ENCODE measurements at places on chromosomes 16 and 17.

DNA sequence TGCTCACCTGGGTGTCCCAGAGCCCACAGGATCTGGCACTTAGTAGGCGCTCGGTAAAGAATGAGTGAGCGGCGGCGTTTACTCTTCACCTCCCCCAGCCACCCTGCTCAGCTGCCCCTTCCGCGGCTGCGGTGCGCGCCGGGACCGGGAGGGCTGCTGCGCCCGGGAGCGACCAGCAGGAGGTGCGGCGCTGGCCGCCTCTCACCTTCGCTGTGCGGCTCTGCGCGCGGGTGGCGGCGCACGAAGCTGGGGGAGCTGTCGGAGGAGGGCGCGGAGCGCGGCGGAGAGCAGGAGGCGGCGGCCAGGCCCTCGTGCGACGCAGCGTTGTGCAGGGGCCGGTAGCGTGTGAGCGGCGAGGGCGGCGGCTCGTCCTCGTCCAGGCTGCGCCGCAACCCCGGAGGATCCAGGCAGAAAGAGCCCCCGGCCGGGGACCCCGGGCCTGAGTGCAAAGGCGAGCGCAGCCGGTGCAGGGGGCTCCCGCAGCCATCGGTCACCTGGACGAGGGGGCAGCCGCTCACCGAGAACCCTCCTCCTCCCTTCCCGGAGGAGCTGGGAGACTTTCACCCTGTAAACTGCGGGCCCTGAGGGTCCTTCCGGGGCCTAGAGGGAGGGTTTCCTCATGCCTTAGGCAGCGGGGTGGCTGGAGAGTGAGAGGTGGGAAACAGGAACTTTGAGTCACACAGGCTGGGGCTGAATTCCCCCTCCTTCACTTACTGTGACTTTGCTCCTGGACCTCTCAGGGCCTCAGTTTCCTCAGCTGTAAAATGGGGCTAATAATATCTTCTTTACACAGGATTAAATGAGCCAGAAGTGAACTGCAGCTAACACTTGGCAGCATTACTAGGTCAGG lies 12.5 kb downstream of the SAMD14 start:
- peak; percentile 50 for DNase-seq

DNA sequence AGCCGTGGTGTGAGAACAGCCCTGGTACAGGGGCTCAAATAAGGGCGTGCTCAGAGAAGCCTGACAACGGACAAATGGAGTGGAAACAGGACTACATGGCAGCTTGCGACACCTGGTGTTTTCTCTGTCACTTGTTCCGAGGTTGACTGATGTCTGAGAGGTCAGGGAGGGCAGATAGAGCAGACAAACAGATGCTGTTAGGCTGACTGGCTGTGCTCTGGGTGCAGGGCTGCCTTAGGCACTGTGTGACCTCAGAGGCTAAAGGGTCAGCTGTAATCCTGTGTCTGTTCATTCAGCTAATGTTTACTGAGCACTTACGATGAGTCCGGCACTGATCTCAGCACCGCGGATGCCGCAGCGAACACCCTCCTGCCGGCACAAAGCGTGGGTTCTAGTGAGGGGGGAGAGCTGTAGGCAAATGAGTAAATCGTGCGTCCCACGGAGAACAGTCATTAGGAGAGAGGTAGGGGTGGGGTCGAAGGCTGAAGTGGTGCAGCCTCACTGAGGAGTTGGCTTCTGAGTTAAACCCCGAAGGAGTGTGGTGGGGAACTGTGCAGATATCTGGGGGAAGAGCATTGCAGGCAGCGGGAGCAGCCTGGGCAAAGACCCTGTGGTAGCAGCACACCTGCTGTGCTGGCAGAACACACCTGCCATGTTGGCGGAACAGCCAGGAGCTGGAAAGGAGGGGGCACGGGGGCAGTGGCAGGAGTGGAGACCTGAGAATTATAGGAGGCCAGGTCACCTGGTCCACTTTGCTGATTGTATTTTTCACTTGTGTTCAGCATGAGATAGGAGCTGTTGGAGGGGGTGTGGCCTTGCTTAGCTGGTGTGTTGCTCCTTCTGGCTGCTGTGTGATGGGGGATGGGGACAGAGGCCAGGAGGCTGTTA lies 35.0 kb downstream of the GPT2 start:
- peak; percentile 4 for DNase-seq

- peak; percentile 87 for DNase-seq
Measured at GRCh38 chr17:81484195-81484979, 28.2 kb downstream of the ACTG1 start.

DNA sequence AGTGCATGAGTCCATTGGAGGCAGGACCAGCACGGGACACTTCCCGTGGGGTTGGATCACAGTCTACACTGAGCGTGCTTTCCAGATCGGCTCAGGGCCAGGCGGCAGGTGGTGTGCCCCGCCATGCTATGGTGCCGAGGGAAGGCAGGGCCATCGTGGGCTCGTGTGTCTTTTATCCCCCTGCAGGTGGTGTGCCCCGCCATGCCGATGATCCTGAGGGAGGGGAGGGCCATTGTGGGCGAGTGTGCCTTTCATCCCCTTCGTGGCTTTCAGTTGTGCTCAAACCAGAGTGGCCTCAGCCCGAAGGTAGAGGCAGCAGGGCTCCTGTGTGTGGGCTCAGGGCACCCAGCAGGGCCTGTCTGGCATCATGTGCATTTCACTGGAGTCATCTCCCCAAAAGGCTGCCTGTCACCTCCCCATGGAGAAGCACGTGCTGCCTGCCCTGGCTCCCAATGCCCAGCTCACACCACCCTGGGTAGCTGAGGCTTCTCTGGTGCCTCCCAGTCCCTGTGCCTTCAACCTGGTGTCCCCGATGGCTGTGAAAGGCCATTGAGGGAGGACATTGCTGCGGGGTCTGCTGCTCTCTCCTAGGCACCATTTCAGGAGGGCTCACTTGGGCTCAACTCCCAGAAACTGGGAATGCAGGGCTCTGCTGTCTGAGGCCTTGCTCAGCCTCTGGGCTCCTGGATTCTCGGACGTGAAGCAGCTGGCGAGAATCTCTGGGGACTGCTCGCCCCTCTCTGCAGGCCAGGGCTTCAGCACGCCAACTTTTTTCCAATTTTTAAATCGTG lies 207.6 kb downstream of the NPIPB11 start:
- DNase-seq, result no peak

- DNase-seq, result no peak
Measured at GRCh38 chr17:27521281-27522027, 65.2 kb downstream of the KSR1 start.

GRCh38 chr17:51740531-51740930 lies 418.0 kb downstream of the CA10 start:
- DNase-seq, result no peak

DNA sequence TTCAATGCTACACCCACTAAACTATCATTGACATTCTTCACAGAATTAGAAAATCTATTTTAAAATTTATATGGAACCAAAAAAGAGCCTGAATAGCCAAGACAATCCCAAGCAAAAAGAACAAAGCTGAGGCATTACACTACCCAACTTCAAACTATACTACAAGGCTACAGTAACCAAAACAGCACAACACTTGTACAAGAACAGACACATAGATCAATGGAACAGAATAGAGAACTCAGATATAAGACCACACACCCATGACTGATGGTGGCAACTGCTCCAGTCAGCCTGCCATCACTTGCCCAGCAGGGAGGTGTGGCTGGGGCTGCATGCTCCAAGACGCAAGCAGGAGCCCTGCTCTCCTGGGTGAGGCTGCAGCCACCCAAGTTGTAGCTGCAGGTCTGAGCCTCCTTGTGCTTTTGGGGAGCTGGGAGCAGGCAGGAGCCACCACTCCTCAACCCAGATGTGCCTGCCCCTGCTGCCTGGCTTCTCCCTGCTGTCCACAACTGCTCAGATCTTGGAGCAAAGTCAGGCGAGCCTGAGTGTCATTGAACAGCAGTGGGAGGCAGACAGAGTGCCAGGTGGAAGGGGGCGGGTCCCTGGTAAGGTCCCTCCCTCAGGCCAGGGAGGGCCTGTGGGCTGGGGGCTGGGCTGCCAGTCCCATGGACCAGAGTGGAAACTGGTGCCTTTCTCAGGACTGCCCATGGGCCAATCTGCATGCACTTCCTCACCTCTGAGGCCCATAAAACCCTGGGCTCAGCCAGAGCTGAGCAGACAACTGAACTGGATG lies 24.7 kb downstream of the SSH2 start:
- no peak for DNase-seq

GRCh38 chr17:31627960-31628359 lies 231.1 kb downstream of the COPRS start:
- no peak for DNase-seq

DNA sequence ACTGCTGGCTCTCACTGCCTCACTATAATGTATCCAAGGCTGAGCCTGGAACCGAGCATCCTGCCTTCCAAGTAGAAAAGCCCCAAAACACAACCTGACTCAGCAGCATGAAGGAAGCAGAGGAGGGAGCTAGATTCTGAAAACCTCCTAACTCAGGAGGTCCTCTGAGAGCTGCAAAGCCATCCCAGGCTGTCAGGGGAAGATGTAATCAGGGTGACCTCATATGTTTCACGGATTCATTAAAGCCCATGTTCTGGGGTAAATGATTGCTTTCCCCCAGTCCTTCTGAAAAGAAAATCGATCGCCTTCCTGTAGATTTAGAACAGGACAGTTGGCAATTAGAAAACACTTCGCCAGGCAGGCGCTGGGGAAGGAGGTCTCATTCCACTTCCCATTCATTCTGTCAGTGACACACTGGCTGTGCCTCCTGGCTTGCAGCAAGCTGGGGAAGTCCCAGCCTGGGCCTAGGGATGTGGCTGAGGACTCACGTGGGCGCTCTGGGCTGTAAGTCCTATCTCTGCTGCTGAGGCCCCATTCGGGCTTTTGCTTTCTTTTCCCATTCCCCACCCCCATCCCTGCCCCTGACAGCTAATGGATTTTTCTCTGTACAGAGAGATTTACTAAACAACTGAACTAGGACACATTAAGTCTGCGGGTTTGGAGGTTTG lies 75.7 kb upstream of the TMEM132E start:
- no peak for DNase-seq

GRCh38 chr17:66567234-66568170 lies 265.1 kb downstream of the PRKCA start:
- peak; percentile 79 for DNase-seq

GRCh38 chr17:76791053-76791980 lies 53.4 kb downstream of the MFSD11 start:
- no peak for DNase-seq

- no peak for DNase-seq
Measured at GRCh38 chr17:66468241-66469087, 166.1 kb downstream of the PRKCA start.

DNA sequence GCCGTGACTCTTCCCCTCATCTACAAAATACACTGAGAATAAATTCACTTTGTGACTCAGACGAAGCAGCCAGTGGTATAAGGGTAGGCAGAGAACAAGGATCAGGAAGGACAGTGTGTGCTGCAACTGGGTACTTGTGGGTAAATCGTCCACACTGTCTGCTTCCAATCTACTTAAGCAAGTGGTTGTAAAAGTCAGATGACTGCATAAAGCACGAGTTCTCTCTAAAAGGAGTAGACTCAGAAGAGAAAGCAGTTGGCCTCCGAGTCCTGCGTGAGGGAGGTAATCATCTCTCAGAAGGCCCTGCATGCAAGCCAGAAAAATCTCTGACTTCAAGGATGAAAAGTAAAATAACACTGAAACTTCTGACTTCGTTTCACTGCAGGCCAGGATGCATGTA lies 43.1 kb downstream of the ANKFY1 start:
- DNase-seq, result no peak

DNA sequence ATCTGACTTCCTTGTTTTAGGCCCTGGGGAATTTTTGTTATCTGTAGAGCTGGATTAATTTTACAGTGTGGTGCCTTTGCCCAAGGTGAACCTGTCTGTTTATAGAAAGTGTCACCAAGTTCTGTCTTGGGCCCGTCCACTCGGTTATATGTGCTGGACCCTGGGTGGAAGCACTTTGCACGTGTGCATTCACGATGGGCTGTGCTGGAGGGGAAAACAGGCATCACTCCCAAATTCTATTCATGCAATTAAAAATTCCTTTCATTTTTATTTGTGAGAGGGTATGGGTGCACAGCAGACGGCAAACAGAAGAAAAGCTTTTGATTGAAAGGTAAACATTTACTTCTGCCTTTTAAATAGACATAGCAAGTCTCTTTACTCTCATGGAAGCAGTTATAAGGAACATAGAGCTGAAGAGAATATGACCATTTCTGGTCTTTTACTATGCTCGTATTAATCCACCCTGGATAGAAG lies 101.2 kb downstream of the WWOX start:
- DNase-seq, result no peak

DNA sequence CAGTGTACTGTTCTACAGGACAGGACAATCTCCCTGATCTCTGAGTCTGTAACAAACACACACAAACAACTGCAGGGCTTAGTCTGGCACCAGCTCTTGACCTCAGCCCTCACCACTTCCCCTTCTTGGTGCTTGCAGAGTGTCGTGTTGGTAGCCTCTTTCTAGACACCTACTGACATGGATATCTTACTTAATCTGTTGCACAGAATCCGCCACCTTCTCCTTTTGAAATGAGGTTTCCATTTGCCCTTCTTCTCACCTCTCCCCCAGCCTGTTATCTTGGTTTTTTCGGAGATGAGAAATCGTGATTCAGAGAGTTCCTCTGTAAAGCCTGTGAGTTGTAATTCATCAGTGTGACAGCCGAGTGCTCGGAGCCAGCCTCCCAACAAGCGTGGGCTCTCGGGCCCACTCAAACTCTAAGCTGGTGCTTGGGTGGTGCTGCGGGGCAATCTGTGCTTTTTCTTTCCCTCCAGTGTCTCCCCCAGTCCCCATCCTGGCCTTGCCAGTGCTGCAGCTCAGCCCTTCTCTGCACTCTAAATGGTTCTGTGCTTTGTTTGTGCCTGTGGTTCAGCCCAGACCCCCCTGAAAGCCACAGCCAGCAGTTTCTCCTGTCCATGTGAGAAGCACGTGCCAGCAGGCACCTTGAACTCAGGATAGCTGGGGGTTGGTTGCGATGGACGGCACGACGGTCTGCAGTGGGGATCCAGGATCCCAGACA lies 28.1 kb downstream of the KIAA0513 start:
- peak; percentile 59 for DNase-seq

GRCh38 chr16:31148281-31148728 lies 1.6 kb downstream of the PRSS36 start:
- no peak for DNase-seq

DNA sequence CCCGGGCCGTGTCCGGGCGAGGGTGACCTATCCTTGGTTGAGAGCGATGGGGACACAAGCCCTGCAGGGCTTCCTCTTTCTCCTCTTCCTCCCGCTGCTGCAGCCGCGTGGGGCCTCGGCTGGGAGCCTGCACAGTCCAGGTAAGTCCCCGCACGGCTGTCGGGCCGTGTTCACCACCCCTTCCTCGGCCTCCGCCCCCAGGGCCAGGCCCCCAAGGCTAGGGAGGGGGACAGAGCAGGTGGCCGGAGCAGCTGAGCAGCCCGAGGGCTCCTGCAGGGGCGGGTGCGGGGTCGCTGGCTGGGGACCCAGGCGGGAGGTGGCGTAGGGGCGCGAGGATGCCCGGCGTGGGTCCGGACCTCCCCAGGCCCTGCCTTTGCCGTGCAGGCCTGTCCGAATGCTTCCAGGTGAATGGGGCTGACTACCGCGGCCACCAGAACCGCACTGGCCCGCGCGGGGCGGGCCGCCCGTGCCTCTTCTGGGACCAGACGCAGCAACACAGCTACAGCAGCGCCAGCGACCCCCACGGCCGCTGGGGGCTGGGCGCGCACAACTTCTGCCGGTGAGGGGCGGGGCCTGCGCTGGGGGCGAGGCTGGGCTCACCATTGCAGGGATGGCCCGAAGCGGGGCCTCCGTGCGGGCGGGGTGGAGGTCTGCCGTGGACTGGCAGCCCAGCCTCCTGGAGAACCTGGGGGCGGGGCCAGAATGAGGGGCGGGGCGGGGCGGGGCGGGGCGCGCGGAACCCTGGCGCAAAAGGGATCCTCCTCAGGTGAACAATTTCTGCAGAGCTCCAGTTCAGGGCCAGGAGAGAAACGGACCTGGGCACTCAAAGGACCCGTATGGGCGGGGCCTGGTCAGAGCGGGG lies 631 bp downstream of the KREMEN2 start:
- DNase-seq, result no peak

GRCh38 chr17:8121681-8122421 lies 2.1 kb downstream of the HES7 start:
- DNase-seq, result no peak

Measured in stimulated activated CD8-positive, alpha-beta memory T cell treated with anti-CD3 and anti-CD28 coated beads, Interleukin-2, amount 100 ng/mL, for 48 hours (primary cell).